Hair follicle dermal papilla cell (primary cell): ENCODE measurements at places on chromosomes 5 and 9. TPM values are rescaled to one million over a fixed set of nuclear protein-coding genes. Genes with fewer than 3 reads are reported as not detected.

PAEP gene
- not detected in 2 replicates for total RNA-seq

CDH6 gene
- total RNA-seq, result 1.5 and 2.1 TPM in 2 replicates

BSPRY gene
- total RNA-seq, result not detected in 2 replicates

FBXO4 gene
- 14.0 TPM in 2 replicates for total RNA-seq

FPGS gene
- 79.1 and 93.1 TPM in 2 replicates for total RNA-seq

TNFSF15 gene
- 0.24 and 0.32 TPM in 2 replicates for total RNA-seq

LCN1 gene
- total RNA-seq, result not detected in 2 replicates

MEF2C gene
- 30.8 and 34.6 TPM in 2 replicates for total RNA-seq

NPR3 gene
- 21.4 and 31.9 TPM in 2 replicates for total RNA-seq

CCDC180 gene
- total RNA-seq, result 3.6 and 5.7 TPM in 2 replicates

ALDH1A1 gene
- 0.49 TPM in 1 of 2 replicates, not detected in the other for total RNA-seq

ARHGEF39 gene
- total RNA-seq, result 0.12 and 0.49 TPM in 2 replicates

RPS23 gene
- 1,002 and 1,179 TPM in 2 replicates for total RNA-seq

RFESD gene
- 1.5 and 1.7 TPM in 2 replicates for total RNA-seq

SHISAL2B gene
- total RNA-seq, result not detected in 2 replicates

DNAH5 gene
- 0.65 and 0.97 TPM in 2 replicates for total RNA-seq

LCN12 gene
- 0.24 TPM in 1 of 2 replicates, not detected in the other for total RNA-seq

PPP3R2 gene
- not detected in 2 replicates for total RNA-seq

PLEKHG4B gene
- total RNA-seq, result 0.16 and 0.36 TPM in 2 replicates

PSIP1 gene
- 24.2 and 33.9 TPM in 2 replicates for total RNA-seq

ENTR1 gene
- 26.2 and 33.1 TPM in 2 replicates for total RNA-seq

MSX2 gene
- 14.8 and 20.3 TPM in 2 replicates for total RNA-seq

CTNND2 gene
- total RNA-seq, result not detected in 2 replicates

OLFML2A gene
- 24.7 and 47.6 TPM in 2 replicates for total RNA-seq

PCDHGA3 gene
- total RNA-seq, result 4.9 and 5.7 TPM in 2 replicates

F2RL2 gene
- total RNA-seq, result 15.9 and 24.7 TPM in 2 replicates

MACIR gene
- total RNA-seq, result 8.4 and 12.0 TPM in 2 replicates

CARTPT gene
- not detected in 2 replicates for total RNA-seq

CCNB1 gene
- 21.6 and 23.4 TPM in 2 replicates for total RNA-seq

PPP2CA gene
- total RNA-seq, result 81.8 and 98.4 TPM in 2 replicates

ACER2 gene
- 1.1 TPM in 2 replicates for total RNA-seq

IFNA2 gene
- total RNA-seq, result not detected in 2 replicates

PRSS3 gene
- 0.61 TPM in 1 of 2 replicates, not detected in the other for total RNA-seq

PCDHGA9 gene
- 7.1 and 7.3 TPM in 2 replicates for total RNA-seq

GRIN3A gene
- not detected in 2 replicates for total RNA-seq

LCN2 gene
- 0.32 TPM in 1 of 2 replicates, not detected in the other for total RNA-seq

SV2C gene
- not detected in 2 replicates for total RNA-seq

ARHGEF37 gene
- 1.9 and 2.4 TPM in 2 replicates for total RNA-seq

TMEM174 gene
- total RNA-seq, result not detected in 2 replicates

ASPN gene
- 38.5 and 49.8 TPM in 2 replicates for total RNA-seq

TTC16 gene
- not detected in 2 replicates for total RNA-seq

HSD17B3 gene
- total RNA-seq, result not detected in 2 replicates

HEMGN gene
- total RNA-seq, result not detected in 2 replicates

MELK gene
- 7.6 and 9.1 TPM in 2 replicates for total RNA-seq

IL3 gene
- total RNA-seq, result not detected in 2 replicates

KCNIP1 gene
- total RNA-seq, result 0.16 and 3.0 TPM in 2 replicates
